ENCODE measurements at places on chromosomes 2 and 18.

GRCh38 chr2:129484999-129485897 is 494.2 kb upstream of the RAB6C start:
- no peak for DNase-seq

GRCh38 chr2:222912117-222912516 is 51.3 kb downstream of the ACSL3 start:
- DNase-seq, result no peak

- DNase-seq, result no peak
Measured at GRCh38 chr2:120109186-120110061, 96.5 kb downstream of the EPB41L5 start.

DNA sequence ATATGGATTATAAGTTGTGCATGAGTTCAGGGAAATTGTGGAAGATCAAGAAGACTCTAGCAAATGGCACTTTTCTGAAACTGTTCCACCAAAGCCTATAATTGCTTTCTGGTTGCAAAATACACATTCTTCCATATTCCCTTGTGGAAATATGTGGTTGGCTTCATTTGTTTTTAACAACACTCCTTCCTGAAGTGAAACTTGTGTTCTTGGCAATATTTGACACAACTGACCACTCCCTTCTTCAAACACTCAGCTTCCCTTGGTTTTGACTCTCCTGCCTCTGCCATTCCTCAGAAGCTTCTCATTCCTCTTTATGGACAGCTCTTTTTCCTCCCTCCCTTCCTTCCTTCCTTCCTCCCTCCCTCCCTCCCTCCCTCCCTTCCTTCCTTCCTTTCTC is 192.3 kb downstream of the PMAIP1 start:
- no peak for DNase-seq

DNA sequence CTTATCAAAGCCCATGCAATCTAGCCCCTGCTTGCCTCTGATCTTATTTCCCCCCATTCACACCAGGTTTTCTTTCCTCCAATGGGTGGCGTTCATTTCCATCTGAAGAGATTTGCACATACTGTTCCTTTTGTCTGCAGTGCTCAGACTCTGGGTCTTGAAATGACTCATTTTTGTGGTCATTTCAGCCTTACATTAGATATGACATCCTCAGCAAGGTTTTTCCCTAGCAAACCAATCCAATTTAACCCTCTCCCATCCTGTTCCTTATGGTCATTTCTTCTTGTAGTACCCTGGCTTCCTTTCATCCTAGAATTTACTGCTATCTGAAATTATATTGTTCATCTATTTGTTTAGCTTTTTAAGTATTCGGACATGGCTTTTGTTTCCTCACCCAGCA is 42.5 kb upstream of the SCN1A start:
- no peak for DNase-seq

DNA sequence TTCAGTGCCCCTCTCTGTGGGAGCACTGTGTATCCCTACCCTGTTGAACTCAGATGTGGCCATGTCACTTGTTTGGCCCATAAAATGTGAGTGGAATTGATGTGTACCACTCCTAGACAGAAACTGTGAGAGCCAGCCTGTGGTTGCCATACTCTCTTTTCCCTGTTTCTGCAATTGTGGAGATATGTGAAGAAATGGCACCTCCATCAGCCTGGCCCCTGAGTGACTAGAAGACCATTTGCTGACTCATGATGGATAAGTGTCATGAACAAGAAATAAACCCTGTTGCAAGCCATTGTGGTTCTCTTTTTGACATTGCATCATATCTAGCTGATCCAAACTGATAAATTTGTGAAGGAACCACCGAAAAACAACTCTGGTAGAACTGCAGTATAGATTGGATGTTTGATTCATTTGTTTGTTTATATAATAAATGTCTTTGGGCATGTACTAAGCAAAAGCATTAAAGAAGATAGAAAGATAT is 214.5 kb upstream of the FBXO11 start:
- DNase-seq, result no peak

DNA sequence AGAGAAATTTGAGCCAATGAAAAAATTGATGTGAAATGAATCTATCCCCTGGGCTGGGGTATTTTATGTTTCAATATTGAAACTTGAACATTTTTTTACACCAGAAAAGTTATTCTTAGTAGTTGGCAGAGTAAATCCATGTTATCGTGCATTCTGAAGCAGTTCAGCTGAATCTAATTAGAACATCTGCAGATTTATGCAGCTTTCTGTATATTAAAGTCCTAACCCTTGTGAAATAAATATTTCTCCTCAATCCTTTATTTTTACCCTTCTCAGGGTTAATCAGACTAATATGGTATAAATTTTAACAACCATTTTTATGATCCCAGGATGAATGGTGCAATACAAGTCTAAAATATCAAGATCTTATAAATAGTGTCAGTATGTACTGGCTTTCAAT is 69.5 kb downstream of the CDH20 start:
- DNase-seq, result no peak

DNA sequence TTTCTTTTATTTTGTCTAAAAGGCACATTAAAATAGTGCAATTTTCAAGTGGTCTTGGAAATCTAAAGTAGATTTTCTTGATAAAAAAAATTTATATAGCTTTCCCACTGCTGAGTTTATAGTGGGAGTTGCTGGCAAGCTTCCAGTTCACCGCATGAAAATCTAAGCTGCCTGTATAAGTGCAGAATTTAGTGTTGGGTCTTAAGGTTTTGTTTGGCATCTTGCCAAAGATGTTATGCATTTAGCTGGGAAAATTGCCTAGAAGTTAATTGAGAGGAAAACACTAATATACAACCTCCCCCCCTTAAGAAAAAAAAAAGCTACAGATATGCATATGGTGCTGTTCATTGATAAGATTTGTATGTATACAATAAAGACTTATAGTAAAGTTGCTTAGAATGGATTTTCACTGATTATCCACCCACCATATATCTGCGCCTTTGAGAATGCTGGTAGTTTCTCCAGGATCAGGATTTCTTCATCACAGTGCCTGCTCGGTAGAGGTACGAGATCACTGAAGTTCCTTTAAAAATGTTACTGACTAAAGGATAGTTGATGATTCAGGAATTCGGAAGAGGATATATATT is 803.2 kb upstream of the POU3F3 start:
- DNase-seq, result no peak

DNA sequence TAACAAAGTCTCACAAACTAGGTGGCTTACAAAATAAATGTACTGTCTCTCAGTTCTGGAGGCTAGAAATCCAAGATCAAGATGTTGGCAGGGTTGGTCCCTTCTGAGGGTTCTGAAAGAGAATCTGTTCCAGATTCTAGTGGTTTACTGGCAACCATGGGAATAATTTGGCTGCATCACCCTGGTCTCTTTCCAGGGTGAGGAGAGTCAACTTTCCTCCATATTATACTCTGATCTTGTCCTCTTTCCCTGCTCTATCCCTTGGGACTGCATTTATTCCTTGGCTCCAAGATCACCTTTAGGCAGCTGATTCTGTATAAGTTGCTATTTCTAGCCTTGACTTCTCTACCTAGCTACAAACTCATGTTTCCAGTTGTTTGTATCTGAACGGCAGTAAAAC is 35.2 kb downstream of the SLC40A1 start:
- no peak for DNase-seq

- DNase-seq, result no peak
Measured at GRCh38 chr2:112790305-112790704, 6.0 kb upstream of the IL1A start.

- no peak for DNase-seq
Measured at GRCh38 chr2:211816754-211817153, 721.8 kb downstream of the ERBB4 start.

- no peak for DNase-seq
Measured at GRCh38 chr2:174473796-174474195, 13.0 kb downstream of the GPR155 start.

DNA sequence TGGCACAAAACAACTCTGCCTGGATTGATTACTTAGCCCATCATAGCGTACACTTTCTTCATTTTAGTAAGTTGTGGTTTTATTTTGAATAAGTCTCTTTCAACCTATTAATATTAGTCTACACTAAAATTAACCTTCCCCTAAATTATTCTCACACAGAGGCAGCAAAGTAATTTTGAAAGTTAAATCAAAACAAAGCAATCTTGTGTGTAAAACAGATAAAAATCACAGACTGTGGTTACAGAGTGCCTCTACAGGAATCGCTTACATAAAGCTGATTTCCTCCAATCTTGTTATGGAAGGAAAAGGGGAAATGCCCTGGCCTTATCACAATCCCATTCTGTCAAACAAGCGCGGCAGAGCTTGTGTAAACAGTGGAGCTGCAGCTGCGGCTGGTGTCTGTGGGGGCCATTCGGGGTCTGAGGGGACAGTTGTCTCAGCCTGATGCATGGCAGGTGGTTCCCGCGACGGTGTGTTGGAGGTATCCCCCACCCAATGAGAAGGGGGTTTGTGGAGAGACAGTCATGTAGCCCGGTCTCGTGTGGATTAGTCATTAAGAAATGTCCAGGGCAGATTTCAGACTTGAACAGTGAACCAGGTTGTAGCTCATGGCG is 42.1 kb downstream of the BCL2L11 start:
- DNase-seq, result no peak

- no peak for DNase-seq
Measured at GRCh38 chr2:159091976-159092375, 123.5 kb downstream of the TANC1 start.

GRCh38 chr2:105546628-105546974 is 147.8 kb upstream of the FHL2 start:
- no peak for DNase-seq

DNA sequence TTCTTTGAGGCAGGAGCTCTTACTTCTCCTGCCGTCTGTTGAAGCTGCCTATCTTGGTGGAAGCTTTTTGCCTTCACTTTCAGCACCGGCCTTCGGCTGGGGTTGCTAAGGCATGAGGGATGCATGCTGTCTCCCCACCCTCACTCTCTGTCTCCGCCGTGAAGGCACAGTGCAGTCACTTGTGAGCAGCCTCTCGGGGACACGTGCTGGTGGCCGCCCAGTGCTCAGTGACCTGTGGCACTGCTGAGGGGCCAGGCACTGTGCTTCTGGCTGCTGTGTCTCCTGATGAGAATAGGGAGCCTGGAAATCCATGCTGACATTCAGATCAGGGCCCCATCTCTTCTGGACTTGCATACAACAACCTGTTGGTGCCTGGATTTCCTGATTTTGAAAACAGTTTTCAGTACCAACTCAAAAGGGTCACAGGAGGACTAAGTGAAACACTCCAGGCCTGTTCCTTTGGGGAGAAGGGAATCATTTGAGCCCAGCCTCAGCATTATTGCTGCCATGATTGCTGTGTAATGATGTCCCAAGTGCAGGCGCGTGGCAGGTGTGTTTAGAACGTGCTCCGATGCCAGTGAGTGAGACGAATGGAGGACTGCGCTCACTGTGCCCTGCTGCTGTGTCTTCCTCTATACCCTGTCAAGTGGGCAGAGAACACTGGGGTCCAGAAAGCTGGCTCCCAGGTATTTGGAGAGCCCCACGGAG is 218.1 kb downstream of the SEPTIN10 start:
- no peak for DNase-seq

DNA sequence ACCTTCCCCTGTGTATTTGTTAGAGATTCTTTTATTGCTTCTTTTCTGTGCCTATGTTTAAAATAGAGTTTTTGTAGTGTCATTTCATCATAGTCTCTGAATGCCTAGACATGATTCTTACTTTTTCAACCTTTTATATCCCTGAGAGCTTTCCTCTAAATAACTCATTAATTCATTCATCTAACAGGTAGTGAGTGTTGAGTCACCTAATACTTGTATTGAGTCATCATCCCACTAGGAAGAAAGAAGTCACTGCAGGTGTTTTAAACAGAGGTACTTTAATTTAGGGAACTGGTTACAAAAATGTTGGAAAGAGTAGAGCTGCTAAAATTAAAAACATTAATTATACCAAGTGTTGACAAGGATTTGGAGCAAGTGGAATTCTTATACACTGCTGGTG is 18.5 kb upstream of the NMS start:
- DNase-seq, result no peak

- no peak for DNase-seq
Measured at GRCh38 chr18:70418546-70419311, 129.9 kb downstream of the SOCS6 start.

DNA sequence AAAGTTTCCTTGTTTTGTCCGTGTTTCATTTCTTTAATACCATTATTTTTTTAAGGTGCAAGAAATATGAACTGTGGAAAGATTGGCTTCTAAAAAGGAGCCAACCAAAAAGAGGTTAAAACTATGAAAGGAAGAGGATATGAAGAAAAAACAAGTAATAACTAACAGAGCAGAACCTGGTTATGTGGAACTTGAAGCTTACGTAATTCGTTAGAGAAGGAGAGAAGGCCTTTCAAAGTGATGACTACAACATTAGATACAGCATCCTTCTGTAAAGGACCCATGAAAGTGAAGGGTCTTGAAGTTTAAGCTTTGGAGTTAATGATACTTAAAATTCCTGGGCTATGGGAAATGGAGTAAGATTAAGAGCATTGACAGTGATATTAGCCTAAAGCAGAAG is 84.5 kb downstream of the ANKRD12 start:
- DNase-seq, result no peak

GRCh38 chr2:85134255-85134895 is 1.2 kb downstream of the TCF7L1 start:
- DNase-seq, result no peak

DNA sequence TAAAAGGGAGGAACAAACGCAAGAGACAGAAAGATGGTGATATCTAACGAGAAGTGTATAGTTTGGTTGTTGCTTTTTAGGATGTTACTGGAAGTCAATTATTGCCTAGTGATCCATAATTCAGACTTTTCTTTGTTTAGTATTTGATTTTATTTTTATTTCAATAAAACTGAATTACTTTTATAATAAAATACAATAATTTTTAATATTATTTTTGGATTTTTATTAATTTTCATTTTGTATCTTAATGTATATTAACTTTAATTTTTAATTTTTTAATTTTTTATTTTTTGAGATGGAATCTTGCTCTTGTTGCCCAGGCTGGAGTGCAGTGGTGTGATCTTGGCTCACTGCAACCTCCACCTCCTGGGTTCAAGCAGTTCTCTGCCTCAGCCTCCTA is 55.6 kb downstream of the MTA3 start:
- DNase-seq, result no peak

- no peak for DNase-seq
Measured at GRCh38 chr2:225196579-225196978, 154.3 kb upstream of the DOCK10 start.

GRCh38 chr2:44005846-44006245 is 10.1 kb upstream of the LRPPRC start:
- DNase-seq, result no peak

GRCh38 chr2:137670111-137670510 is 294.2 kb upstream of the HNMT start:
- DNase-seq, result no peak

DNA sequence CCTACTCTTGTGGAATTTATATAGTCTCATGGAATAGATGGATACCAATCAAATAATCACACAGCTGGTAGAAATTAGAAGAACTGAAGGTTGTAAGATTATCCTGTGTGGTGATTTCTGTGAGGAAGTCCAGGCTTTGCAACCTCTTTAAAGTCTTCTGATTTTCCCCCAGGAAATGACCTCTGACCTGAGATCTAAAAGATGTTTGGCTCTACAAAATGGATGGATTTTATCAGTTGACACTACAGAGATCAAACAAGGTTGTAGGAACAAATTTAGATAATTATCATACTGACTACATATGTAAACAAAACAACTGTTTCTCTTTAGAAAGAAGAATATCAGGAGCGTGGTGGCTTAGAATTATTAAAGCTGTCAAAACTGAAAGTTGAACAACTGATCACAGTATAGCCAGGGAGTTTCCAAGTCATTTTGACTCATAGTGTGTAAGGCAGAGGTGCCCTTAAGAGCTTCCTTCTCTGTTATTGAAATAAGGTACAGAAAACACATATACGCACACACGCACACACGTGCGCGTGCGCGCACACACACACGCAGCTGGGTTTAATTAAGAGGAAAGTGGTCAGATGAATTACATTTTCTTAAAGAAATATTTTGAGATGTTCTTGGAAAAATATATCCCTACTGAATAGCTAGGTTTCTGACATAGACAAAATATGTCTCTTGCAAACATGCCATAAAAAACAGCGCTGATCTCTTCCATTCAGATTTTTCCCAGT is 35.5 kb upstream of the PELI1 start:
- DNase-seq, result no peak

Data from esophagus squamous epithelium (tissue), 5 donors.